ENCODE measurements at places on chromosomes 2 and 18.
A peak's percentile ranks its signal among the peaks of the same experiment; 100 is the strongest.

DNA sequence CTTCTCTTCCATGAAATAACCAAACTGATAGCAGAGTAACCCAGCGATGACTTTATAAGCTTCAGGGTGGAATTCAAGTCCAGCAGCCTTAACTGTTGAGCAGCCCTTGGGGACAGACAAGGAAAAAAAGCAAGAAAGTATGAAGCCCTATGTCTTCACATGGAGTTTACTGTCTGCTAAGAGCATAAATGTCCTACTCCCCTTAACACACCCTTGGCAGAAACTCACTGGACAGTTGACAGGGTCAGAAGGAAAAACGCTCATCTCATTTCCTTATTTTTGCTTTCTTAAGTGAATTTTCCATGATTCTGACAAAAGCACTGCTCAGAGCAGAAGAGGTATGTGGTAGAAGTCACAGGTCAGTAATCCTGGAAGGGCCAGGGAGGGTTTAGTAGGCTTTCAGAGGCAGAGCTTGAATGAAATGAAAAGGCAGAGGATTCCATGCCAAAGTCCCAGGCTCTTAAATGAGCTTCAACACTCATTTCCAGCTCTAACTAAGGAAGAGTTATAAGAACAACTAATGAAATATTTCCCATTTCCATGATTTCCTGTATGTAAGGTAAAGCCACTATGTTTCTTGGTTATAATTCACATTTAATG lies 683.3 kb upstream of the KLHL29 start:
- no peak for DNase-seq

DNA sequence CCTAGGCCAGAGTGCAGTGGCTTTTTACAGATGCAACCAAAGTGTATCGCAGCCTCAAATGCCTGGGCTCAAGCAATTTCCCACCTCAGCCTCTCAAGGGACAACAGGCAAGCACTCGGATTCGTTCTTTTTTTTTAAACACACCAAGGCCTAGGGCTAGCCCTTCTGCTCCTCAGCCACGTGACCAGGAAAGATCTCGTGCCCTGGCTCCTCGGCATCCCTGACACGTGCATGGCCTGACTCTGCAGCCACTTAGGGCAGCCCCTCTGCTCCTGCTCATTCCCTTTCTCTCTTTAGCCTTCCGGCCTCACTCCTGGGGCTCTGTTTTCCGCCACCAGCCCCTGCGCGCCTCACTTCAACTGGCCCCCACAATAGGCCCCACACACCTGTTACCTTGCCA lies 18.4 kb downstream of the FAM178B start:
- DNase-seq = no peak

- DNase-seq = no peak
Measured at GRCh38 chr2:173716458-173717052, 248.6 kb downstream of the SP3 start.

- DNase-seq = no peak
Measured at GRCh38 chr2:158047156-158047611, 54.5 kb upstream of the UPP2 start.

DNA sequence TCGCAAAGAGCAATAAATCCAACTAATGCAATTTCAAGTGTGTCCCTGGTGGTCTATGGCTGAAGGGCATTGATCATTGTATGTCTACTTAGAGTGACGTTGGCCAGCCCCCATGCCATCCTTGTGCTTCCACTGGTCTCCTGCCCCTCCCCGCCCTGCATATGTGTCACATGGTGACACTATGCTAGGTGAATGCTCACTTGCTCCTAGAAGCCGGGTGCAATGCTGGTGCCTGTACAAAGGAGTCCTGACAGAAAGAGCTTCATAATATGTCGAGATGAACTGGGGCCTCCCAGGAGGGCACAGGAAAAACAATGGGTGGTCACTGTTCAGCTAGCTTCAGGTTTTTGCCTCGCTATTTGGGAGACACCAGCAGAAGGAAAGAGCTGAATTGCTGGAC lies 5.9 kb upstream of the TRABD2A start:
- no peak for DNase-seq

DNA sequence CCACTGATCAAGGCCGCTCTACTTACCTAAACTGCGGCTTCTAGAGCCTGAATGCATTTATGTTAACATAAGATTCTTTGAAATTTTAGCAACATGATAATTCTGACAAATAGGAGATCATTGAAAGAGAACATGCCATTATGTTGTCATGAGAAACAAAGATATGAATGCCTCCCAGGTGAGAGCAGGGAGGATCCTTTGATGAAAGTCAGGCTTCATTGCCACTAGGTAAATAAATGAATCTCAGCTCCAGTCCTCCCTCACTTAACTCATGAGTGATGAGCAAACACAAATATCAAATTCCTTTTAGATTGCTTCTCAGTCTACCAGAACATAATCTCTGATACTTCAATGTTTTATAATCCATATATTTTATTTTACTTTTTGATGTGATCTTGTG lies 463.2 kb upstream of the CDH7 start:
- DNase-seq = no peak

DNA sequence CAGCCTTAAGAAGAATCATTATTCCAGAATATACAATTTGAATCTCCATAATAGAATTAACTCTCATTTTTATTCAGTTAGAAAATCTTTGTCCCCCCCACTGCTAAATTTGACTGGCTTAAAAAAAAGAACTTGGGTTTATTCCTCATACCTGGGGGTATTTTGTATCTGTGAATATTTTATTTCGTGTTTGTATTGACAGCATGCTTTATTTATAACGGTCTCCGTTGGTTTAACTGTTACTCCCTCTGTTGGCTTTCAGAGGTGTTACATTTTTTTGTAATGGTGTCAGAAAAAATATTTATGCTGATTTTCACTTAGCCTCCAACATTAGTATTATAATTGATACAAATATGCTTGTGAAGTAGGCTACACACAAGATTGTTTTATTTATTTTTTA lies 109.1 kb downstream of the HAUS1 start:
- peak; percentile 59 for DNase-seq
